ENCODE measurements at places on chromosomes 6 and 20.

GRCh38 chr6:122620902-122621301 is 10.7 kb downstream of the PKIB start:
- DNase-seq: peak; percentile 98

GRCh38 chr6:119200512-119201175 is 122.2 kb upstream of the FAM184A start:
- peak; percentile 63 for DNase-seq

DNA sequence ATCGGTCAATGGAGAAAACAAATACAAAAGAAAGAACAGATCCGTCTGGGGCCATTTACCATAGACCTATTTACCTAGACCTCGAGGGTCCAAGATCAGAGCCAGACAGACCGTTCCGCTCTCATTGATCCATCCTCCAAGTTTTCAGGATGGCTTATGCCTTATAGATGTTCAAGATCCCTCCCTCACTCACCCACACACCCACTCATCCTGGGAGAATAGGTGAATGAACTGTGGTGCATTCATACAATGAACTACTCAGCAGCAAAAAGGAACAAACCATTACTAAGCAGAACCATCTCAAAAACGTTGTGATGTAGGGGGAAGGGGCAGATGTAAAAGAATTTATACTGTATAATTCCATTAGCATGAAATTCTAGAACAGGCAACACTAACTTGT is 125.1 kb upstream of the RREB1 start:
- DNase-seq: no peak

GRCh38 chr6:81169166-81169565 is 583.3 kb downstream of the TENT5A start:
- DNase-seq: no peak

DNA sequence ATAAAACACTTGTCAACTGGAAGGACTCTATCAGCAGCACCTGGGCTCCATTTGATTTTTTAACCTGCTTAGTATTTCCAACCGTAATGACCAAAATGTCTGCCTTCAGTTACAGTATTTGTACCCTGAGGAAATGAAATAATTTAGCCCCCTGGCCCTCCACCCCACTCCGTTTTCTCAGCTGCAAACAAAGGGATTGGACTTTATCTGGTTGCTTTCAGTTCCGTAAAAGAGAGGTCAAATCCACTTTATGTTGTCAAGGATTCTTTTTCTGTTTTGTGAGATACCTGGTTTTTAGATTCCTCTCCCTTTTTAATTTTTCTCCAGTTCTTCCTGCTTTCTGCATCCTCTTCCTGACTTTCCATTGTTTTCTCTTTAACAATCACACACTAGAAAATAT is 64.4 kb upstream of the BMP2 start:
- no peak for DNase-seq

- DNase-seq: peak; percentile 71
Measured at GRCh38 chr6:138307816-138308730, 69.6 kb upstream of the SMIM28 start.

- peak; percentile 97 for DNase-seq
Measured at GRCh38 chr6:3230900-3231246, 3.4 kb upstream of the TUBB2B start.

GRCh38 chr6:70666706-70667105 is 977 bp upstream of the SMAP1 start:
- no peak for DNase-seq

GRCh38 chr6:113178349-113178748 is 678.8 kb upstream of the MARCKS start:
- DNase-seq: no peak

DNA sequence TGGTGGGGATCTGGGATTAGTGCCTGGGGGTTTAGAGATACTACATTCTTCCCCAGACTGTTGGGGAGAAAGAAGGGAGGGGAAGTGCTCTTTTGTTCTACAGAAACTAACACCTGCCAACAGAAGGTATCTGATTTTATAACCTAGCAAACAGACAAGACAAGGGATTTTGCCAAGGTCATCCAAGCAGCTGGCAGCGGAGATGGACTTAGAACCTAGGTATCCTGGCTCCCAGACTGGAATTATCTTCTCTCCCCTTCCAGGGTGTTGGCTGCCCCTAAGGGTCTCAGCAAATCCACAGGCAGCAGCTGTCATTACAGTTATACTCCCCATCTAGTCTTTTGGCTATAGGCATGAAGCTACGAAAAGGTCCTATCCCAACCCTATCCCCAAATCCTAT is 8.4 kb downstream of the SDC4 start:
- DNase-seq: peak; percentile 72

DNA sequence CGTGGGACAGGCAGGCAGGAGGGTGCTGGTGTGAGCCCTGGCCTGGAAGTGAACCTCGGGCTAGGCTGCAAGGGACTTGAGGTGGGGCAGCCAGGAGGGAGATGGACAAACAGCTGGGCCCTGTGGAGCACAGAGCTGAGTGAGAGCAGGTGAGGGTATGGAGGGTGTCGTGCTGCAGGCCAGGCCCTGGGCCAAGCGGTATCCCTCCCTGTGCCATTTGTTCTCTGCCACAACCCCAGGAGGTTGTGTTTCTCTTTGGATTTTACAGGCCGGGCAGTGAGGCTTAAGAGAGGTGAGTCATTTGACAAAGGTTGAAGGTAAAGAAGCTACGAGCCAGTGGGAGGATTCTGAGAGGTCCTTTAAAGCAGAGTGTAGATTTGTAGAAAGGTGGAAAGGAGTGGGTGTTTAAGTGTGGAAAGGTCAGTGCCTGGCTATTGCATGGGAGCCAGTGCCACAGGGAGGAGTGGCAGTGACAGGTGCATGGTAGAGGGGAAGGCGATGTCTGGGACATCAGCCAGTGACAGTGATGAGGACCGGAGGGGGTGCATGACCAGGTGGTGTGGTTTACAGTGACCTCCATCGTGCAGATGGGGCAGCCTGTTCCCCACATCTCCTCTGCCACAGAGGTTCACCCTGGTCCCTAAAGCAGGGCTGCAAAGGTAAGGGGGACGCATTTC is 39.8 kb downstream of the GMPR start:
- DNase-seq: no peak

GRCh38 chr6:101429270-101429669 is 35.8 kb downstream of the GRIK2 start:
- peak; percentile 84 for DNase-seq

DNA sequence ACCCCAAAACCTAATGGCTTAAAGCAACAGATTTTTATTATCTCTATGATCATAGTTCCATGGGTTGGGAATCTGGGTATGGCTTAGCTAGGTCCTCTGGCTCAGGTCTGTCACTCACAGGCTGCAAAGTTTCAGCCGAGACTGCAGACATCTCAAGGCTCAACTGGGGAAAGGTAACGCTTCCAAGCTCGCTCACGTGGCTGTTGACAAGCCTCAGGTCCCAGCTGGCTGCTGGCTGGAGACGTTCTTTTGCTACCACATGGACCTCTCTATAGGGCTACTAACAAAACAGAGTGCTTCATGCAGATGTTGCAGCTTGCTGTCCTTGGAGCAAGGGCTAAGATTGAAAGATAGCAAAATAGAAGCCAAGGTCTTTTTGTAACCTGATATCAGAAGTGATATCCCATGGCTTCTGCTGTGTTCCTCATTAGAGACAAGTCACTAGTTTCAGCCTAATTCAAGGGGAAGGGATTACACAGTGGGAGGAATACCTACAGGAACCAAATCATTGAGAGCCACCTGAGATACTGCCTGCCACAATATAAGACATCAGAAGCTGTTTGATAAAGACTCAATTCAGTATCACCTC is 6.6 kb downstream of the HTR1E start:
- no peak for DNase-seq

DNA sequence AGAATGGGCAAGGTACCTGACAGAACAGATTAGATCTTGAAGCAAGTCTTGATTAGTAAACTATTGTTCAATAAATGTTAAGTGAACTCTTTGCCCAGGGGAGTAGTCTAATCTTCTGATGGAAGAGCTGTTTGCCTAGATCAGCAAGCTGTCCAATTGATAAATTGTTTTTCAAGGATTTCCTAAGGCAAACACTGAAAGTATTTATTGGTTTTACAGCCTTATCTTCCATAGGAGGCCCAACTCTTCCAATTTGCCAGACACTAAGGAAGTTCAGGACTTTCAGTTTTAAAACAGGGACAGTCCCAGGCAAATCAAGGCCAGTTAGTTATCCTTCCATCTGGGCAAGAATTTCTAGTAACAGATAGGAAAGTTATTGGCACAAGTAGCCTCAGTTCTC is 1.8 kb upstream of the C6orf163 start:
- DNase-seq: no peak

GRCh38 chr6:162684961-162685360 is 42.6 kb downstream of the PRKN start:
- peak; percentile 50 for DNase-seq

DNA sequence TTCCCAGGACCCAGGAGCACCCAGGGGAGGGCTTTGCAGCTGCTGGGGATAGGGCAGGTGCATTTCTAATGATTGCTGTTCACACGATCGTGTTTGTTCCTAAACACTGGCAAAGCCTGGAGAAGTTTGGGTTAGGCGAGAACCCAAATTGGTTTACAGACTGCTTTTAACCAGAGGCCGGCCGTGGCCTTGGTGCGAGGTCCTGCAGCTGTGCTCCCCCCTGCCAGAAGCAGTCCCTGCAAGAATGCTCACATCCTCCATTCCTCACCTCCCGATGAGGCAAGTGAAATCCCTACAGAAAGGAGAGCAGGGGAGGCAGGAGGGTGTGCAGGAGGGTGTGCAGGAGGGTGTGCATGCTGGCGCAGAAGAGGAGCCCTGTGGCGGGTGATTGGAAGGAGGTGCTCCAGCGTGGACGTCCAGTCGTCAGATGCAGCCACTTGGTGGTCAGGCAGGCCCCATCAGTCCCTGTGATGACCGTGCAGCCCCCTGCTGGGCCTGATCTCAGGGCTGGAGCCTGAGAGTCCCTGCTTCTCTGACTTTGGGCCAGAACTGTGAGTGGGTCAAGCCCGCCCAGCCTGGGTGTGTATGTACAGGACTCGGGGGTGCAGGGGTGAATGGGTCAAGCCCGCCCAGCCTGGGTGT is 55.7 kb upstream of the FRMD1 start:
- no peak for DNase-seq

GRCh38 chr6:53547166-53547810 is 2.4 kb upstream of the GCLC start:
- peak; percentile 73 for DNase-seq

DNA sequence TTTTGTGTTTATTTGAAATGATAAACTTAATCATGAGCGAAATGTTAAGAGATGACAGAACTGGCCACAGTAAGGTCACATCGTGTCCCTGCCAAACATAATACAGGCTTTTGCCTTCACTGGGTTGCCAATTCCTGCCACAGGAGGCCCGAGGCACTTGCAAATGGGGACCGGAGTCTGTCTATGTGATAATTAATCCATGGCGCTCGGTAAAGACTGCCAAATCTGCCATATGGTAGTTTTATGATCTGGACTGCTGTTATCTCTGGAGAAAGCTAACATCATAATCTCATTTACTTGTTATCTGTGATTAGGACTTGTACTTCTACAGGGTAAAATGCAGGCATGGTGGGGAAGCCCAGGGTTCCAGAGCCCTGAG is 170.5 kb upstream of the TSHZ2 start:
- DNase-seq: peak; percentile 0

DNA sequence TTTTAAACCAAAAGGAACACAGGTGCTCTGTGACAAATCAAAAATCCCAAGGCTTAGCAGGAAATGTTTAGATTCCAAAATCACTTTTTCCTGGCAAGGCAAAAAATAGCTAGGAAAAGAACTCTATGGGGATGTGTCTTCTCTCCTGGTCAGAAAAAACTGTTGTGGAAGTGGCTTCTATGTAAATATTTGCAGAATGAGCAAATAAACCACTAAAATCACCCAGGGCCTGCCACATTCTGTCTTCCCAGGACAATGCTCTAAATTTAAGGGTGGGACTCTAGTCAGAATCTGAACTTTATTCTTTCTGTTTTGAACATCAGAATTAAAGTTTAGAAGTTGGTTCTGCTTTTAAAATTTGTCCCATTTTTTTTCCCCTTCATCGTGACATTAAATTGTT is 29.3 kb downstream of the GCM1 start:
- DNase-seq: peak; percentile 75

GRCh38 chr20:18057101-18057993 is at the start of gene OVOL2:
Gene OVOL2 (minus strand): TSS chr20:18057916. CDS start chr20:18057634, 282 bp downstream.
- DNase-seq: peak; percentile 88

DNA sequence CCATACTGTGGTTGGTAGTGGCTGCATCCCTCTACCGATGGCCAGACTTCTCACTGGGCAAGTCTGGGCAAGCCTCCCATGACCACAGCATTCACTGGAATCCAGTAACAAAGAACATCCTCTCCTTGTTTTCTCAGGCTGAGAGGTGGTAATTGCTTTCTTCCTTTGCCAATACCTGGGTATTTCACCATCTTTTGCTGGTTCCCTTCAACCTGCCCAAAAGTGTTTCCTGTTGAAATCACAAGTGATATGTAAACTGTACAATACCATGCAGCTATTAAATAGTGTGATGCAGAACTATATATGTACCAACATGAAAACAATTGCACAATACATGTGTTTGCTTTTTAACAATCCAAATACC is at the start of gene PTCHD4:
Gene PTCHD4, minus strand, starts transcription at position 55 of the 364 bp plus-strand sequence. CDS start 42,240 bp downstream, outside the sequence.
- peak; percentile 99 for DNase-seq

DNA sequence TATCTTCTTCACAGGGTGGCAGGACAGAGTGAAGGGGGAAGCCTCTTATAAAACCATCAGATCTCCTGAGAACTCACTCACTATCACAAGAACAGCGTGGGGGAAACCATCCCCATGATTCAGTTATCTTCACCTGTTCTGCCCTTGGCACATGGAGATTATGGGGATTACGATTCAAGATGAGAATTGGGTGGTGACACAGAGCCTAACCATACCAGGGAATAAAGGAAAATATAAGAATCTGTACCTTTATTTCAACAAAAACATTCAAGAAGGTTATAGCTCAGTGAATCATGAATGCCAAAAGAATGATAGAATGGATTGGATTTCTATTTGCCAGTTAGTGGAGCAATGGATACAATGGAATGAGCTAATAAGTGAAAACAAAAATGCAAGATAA is 214.4 kb downstream of the PTPRK start:
- no peak for DNase-seq

- peak; percentile 58 for DNase-seq
Measured at GRCh38 chr6:63440594-63440993, 120.8 kb upstream of the LGSN start.

DNA sequence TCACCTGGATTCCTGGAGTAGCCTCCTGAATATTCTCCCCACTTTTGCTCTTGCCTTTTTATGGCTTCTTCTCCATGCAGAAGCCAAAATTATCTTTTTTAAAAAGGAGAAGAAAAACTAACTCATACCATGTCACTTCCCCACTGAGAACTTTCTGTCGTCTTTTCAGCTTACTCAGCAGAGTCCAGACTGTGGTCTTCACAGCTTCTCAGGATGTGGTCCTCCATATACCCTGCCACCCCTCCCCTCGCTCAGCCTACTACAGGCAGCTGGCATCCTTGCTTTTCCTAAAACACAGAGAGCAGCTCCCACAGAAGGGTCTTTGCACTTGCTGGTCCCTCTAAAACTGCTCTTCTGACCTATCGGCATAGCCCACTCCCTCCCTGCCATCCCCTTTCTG is 89.4 kb upstream of the ISM1 start:
- no peak for DNase-seq

Measured in NCI-H69 (cell line).